ENCODE measurements at places on chromosomes 2 and 18.
A peak's percentile ranks its signal among the peaks of the same experiment; 100 is the strongest.

DNA sequence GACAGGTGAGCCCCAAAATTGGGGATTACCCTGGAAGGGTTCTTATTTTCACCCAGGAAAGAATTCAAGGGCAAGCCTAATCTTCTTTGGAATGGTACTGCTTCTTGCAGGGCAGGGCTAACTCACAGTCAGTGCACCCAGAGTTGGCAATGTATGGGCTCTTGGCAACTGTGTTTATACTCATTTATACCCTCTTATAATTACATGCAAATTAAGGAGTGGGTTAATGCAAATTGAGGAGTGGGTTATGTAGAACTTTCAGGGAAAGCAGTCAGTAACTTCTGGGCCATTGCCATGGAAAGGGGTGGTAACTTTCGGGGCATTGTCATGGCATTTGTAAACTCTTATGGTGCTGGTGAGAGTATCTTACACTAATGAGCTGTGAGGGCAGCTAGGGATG lies 59.2 kb downstream of the SERPINB8 start:
- DNase-seq, result no peak

DNA sequence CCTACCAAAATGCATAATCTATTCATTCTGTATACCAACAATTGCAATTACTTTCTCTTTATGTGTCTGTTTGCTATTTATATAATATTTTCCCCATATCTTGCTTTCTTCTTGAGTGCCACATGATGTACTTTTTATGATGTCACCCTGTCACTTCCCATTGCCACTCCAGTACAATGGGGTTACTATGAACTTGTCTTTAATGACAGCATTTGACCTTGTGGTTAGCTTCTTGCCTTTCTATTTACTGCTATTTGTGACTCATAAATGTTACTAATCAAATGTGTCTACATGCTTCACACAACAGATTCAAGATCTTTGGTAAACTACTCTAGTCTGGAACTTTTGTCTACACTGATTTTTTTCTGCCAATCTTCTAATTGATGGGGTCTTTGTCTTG lies 486.3 kb downstream of the NR4A2 start:
- DNase-seq, result no peak

DNA sequence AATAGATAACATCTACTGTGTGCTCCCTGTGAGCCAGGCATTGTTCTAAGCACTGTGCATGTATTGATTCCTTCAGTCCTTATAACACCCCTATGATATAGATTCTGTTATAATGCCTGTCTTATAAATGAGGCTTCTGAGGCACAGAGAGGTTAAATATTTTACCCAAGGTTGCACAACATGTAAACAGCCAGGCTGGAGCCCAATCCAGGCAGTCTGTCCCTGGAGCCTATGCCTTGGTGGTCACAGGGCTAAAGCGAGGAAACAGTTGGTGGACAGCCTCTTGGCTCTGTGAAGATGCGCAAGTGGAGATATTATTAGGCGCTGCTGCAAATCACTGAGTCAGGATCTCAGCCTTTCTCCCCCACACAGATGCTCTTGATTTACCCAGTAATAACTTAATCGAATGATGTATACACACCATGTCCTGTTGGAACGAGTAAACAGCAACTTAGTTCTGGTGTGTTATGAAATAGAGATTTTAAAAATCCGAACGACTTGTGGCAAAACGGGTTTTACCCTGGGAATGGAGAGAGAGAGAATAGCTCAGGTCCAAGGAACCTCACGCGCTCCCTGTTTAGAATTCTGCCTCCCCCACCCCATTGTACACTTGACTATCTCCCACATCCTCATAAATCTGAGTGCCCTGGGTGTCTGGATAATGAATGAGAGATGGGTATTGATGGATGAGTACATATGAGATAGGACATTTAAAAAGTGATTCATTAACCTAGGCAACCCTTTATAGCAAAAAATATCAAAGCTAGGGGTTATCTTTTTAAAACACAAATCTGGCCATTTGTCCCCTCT lies 231.9 kb downstream of the BCL2 start:
- DNase-seq, result no peak

GRCh38 chr18:73766910-73767515 lies 380.6 kb downstream of the FBXO15 start:
- no peak for DNase-seq

- DNase-seq, result no peak
These were observed 174.2 kb upstream of the TMEM200C start for GRCh38 chr18:6069539-6069938.

GRCh38 chr2:167729911-167730310 lies 517.5 kb downstream of the STK39 start:
- no peak for DNase-seq

DNA sequence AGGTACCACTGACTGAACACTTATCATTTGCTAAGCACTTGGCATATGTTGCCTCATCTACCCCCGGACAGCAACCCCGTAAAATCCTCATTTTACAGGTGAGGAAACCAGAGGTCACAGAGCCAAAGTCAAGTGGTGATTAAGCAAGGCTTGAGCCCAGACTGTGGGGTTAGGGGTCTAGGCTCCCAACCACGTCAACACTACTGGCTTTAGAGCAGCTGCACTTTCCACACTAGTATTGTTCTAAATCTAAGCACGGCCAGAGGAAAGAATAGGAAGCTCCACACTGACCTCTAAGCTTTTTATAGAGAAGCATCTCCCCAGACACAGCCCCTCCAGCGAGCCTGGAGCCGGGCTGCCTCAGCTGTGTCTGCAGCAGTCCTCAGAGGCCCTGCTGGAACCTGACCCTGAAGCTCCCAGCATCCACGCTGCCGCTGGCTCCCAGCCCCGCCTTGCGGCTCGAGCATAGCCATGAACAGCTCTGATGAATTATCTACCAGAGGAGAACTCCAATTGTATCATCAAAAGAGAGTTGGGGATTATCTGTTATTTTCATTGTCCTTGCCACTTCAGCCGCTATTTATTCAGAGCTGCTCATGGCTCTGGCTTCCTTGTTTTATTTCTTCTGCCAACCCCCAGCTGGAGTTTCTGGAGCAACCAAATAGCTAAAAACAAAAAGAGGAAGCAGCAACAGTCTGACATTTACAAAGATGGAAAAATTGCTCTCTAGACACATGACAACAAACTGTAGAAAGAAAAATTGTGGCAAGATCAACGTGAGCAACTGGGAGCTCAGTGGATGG lies 62.2 kb upstream of the RTN4 start:
- DNase-seq, result peak; percentile 36

GRCh38 chr2:232979871-232980461 lies 33.1 kb downstream of the NGEF start:
- DNase-seq, result peak; percentile 10

DNA sequence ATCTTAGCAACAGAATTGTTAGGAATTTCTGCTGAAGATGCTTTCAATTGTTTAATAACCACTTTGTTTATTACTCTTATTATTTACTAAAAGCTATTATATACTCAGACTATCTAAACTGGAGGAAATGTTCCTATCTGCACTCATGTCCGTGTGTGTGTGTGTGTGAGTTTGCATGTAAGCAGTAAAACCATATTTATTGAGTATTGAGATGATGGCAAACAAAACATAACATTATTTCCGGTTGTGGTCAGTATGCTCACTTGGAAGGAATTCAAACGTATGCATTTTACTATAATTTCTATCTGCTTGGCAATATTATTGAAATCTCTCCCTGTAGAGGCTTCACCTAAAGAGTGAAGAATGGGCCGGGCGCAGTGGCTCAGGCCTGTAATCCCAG lies 43.0 kb upstream of the ZNF804A start:
- DNase-seq, result no peak

DNA sequence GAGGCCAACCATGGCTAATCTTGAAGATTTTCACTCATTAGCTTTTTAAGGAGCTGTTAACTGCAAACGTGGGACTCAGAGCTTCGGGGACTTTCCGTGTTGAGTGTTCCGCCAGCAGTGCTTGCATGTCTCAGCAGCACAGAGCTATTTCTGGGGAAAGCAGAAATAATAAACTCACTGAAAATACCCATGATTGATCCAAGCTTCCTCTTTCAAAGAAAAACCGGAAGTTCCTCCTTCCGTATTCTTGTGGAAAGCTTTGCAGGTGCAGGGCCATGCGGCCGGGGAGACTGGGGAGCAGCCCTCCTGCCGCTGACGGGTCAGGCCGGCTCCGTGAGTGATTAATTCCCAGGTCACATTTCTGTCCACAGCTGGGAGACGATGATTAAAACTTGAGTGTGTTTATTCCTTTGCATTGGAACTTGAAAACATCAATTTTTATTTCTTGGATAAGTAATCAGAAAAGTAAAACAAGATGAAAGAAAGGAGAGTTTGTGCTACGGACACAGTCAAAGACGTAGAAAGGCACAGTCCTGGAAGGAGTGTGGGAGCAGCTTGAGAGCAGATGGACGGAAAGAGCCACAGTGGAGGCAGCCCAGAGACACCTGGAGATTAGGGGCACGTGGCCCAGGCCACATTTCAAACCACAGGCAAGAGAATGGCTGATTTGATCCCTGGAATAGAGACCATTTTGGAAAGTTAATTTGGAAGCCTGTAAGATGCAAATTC lies 54.2 kb upstream of the CTDP1 start:
- no peak for DNase-seq

- peak; percentile 30 for DNase-seq
These were observed 56.1 kb downstream of the DYNAP start for GRCh38 chr18:54647176-54647575.

DNA sequence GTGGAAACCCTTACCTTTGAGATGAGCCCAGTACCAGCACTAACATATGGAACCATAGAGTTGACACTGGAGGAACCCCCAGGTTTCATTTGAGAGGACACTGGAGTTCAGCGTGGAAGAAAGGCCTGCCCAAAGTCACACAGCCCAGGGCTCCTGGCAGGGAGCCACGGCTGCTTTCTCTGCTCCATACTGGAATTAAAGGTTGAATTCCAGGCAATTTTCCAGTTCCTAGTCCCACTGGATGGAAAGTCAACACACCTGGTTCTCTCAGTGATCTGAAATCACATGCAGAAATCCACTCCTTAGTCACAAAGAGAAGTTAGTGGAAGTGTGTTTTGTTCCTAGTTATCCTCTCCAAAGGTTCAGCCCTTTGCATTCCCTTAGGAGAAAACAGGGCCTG lies 336.1 kb upstream of the SKOR2 start:
- no peak for DNase-seq

DNA sequence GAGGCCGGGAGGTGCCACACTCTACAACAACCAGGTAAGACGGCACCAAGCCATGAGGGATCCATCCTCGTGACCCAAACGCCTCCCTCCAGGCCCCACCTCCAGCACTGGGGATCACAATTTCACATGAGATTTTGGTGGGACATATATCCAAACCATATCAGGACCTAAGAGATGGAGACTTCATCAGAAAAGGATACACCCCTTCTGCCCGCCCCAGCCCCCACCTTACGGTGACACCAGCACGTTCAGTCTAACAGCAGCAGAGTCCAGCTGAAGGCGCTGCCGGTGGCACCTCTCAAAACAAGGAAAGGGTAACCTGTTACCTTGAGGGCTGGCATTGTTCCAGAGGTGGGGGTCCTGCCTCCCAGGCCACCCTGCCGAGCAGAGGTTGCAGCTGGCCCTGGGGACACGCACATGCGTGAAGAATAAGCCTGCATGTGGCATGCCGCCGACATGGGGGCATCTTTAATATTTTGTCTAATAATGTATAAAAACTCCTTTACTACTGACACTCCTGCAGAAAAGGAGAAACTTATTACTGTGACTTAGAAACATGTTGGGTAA lies 154.4 kb downstream of the GALR1 start:
- DNase-seq, result no peak

DNA sequence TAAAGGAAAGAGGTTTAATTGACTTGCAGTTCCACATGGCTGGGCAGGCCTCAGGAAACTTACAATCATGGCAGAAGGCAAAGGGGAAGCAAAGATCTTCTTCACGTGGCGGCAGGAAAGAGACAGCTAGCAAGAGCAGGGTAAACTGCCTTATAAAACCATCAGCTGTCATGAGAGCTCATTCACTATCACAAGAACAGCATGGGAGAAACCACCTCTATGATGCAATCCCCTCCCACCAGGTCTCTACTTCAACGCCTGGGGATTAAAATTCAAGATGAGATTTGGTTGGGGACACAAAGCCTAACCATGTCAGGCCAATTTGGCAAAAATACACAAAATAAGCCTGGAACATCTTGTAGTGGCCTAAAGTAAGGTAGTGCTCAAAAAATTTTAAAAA lies 152.6 kb downstream of the COL6A3 start:
- no peak for DNase-seq

DNA sequence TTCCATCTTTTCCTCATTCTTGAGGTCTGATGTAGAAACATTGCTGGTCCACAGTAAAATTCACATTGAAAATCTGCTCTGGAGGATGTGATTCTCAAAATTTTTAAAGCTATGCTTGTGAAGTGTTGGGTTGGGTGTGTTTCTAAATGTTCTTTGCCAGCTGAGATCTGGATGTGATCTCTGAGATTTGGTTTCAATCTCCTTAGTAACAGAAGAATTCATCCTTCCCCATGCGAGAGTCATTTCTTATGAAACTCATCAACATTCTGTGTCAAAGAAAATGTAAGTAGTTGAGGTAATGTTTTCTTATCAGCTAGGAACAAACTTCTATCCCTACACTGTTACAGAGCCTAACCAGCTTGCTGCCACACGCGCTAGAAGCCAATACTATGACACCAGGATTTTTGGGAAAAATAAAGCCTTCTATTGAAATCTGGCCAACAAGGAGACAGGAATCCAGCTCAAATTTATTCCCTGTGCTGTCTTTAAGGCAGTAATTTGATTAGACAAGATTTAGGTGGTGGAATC lies 134.9 kb downstream of the PTH2R start:
- DNase-seq, result peak; percentile 30

DNA sequence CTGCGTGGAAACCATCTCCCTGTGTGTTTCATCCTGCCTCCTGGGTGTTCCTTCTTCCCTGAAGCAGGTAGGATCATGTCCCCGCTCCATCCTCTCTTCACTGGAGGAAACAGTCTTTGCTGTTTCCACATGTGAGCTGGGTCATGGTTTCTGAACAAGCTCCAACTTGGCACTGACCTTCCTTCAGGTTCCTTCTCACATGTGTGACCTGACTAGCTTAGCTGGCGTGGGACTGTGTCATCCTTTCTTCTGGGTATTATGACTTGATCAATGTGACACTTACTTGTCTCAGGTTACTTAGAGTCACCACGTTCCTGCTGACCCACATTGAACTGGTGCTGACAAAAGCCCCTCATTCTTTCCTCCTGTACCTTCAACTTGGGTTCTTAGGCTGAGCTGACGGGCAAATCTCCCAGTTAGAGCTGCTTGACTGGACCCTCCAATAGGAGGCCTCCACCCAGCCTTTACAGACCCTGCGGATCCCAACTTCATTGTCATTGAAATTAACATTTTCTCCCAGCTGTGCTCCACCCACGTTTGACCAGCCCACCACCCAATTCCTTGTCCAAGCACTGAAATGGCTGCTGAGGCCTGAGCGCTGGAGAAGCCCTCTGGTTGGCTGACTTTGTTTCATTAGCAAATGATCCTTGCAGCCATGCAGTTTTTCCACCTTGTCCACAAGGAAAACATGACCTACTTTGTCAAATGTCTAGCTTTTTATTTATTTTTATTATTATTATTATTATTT lies 128.1 kb downstream of the DDX1 start:
- no peak for DNase-seq

DNA sequence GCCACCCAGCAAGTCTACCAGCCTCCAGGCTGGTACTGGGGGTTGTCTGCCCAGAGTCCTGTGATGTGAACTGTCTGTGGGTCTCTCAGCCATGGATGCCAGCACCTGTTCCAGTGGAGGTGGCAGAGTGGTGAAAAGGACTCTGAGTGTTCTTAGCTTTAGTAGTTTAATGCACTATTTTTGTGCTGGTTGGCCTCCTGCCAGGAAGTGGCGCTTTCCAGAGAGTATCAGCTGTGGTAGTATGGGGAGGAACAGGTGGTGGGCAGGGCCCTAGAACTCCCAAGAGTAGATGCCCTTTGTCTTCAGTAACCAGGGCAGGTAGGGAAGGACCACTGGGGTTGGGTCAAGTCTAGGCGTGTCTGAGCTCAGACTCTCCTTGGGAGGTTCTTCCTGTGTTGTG lies 356.7 kb downstream of the STK39 start:
- no peak for DNase-seq
